CD4-positive, alpha-beta T cell treated with Interleukin-21 for 1 hour (primary cell): ENCODE measurements at places on chromosomes 3 and 15.
A peak's percentile ranks its signal among the peaks of the same experiment; 100 is the strongest.

DNA sequence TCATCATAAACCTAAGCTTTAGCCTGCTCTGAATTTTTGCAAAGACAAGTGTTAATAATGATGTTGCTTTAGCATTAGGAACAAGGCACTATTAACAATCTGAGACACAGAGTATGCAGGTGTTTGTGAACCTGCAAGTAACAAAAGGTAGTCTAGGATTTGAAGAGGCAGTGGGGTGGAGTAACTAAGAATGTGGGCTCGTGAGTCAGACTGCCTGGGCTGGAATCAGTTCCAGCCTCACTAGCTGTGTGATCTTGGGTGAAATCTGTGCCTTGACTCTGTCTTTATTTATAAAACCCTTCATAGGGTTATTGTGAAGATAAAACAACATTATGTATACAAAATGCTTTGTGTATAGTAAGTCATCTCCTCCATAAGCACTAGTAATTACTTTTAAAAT, 610.6 kb upstream of the CFAP20DC start:
- no peak for DNase-seq

DNA sequence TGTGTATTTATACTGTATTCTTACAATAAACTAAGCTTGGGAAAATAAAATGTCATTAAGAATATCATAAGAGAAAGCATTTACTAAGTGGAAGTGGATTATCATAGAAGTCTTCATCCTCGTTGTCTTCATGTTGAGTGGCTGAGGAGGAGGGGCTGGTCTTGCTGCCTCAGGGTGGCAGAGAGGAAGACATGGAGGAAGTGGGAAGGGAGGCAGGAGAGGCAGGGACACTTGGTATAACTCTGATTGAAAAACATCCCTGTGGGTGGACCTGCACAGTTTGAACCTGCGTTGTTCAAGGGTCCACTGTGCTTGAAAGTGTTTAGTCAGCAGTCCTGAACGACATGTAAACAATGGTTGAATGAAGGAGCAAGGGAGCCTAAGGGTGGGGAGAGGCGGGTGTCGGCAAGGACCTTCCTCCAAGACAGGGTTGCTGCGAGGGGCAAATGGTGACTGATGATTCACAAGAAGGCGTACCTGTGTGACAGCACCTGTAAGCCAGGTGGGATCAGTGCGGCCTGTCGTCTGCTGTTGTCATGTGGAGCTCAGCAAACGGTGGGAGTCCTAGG, 103.8 kb upstream of the KLF13 start:
- DNase-seq, result no peak

GRCh38 chr15:52464478-52464877, 64.2 kb downstream of the MYO5A start:
- DNase-seq, result peak; percentile 53

GRCh38 chr3:131326307-131326706, 55.3 kb upstream of the NUDT16 start:
- no peak for DNase-seq

GRCh38 chr3:9133656-9134055, 115.8 kb downstream of the SRGAP3 start:
- no peak for DNase-seq

DNA sequence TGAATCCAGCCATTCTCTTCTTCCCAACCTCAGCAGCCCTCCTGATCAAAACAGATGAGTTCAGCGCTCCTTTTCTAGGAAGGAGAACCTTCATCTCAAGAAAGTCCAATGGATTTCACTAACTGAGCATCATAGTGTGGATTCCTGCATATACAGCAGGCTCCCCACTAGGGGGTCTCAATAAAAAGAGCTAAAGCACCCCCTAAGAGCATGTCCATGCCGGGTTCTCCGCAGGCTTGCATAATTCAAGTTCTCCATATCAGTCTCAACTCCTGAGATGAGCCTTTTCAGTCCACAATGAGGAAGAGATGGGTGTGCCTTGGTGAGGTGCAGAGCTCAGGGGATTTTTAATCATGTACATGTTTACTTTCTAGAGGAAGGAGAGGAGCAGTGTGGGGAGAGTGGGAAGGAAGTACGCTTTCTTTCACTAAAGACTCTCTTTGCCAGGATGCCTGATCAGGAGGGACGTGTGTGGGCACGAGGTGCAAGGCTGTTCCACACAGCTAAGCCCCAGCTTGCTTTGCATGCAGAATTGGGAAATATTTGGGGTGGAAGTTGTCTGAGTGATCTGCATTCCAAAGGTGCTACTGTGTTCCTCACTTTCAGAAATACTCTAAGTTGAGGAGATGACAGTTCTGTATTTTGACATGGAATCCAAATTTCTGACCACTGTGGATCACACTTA, 563.5 kb downstream of the OCA2 start:
- DNase-seq, result no peak

GRCh38 chr3:49805367-49805782, 2.3 kb downstream of the INKA1 start:
- no peak for DNase-seq

DNA sequence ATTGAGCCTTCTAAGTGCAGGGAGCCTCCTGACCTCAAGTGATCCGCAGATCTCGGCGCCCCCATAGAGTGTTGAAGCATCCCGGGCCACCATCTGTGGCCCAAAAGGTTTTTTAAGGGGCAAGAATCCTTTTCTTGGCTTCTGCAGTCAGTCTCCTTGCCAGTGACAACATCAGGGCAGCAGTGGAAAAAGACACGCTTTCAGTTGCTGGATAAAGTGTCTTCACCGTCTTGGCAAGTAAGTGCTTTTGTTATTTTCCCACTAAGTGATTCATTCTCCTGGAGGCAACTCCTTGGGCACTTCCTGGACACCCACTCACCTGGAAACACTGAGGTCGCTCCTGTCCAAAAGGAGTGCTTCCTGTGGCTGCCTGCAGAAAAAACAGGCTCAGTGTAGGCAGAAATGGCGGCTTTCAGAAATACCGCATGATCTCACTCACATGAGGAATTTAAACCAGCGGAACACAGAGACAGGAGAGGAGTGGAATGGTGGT, 71.7 kb upstream of the ABHD2 start:
- DNase-seq, result no peak

DNA sequence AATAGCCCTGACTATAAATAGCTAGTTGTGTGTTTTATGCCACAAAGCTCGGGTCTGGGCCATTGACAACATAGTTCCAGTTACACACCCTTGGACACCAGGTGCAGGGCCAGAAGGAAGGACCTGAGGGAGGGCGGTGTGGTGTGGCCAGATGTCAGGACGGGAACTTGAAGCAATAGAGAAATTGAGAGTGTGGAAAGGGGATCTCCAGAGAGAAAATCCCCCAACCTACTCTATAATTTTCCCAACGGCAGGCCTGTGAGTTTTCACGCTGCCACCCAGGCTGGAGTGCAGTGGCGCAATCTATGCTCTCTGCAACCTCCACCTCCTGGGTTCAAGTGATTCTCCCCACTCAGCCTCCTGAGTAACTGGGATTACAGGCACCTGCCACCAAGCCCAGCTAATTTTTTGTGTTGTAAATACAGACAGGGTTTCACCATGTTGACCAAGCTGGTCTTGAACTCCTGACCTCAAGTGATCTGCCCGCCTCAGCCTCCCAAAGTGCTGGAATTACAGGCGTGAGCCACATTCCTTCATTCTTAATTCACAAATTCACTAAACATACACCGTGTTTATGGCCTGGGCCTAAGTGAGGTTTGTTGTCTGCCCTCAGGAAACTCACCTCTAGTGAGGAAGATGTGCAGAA, 70.8 kb upstream of the KLF13 start:
- no peak for DNase-seq

GRCh38 chr15:69031013-69032001, 16.8 kb downstream of the NOX5 start:
- peak; percentile 4 for DNase-seq

GRCh38 chr3:47409688-47410416, 29.0 kb downstream of the PTPN23 start:
- DNase-seq, result no peak

DNA sequence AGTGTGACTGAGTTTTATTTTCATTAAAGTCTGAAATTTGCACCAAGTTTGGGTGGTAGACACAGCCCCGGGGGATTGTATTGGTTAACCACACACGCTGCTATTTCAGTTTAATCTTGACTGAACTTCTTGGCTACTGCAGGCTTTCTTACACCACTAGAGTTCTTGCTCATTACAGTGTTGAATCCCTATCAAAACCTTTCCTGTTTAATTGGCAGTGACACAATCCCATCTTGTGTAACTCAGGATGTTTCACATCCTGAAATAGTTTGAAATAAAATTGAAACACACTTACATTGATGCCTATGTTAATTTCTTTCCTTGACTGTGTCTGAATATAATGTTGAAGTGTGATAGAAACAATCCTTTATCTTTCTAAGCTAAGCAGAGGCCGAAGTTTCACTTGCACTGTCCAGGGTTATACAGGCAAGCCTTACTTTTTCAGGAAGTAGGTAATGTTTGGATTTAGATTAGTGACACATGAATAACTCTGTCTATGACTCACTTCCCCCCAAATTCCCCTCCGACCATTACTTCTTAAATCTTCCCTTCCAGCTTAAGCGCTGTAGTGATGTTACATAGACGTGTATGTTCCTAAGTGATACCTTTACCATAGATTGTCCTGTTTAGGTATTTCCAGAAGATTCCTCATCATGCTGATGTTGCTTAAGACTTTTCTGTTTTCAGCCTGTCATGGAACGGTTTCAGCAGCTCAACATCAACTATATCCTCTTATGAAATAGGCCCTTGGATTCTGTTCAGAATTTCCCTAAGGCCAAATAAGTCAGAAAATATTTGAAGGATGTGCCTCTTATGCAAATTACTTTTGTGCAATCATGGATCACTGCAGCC, 16.8 kb downstream of the ATG7 start:
- DNase-seq, result peak; percentile 53

GRCh38 chr3:72652395-72652794, 195.8 kb downstream of the SHQ1 start:
- DNase-seq, result no peak

- DNase-seq, result no peak
These were observed 2.2 kb upstream of the MB21D2 start for GRCh38 chr3:192919901-192920300.

GRCh38 chr3:127184870-127185216, 8.1 kb upstream of the PRR23E start:
- no peak for DNase-seq

GRCh38 chr3:72255191-72255590, 470.2 kb upstream of the PROK2 start:
- DNase-seq, result no peak
